ENCODE measurements at places on chromosomes 11 and 22.
A peak's percentile ranks its signal among the peaks of the same experiment; 100 is the strongest.

- DNase-seq: peak; percentile 3
These were observed 37.0 kb upstream of the FTH1 start for GRCh38 chr11:62004473-62004872.

GRCh38 chr11:68266121-68266891 is 5.5 kb downstream of the C11orf24 start:
- DNase-seq: no peak

DNA sequence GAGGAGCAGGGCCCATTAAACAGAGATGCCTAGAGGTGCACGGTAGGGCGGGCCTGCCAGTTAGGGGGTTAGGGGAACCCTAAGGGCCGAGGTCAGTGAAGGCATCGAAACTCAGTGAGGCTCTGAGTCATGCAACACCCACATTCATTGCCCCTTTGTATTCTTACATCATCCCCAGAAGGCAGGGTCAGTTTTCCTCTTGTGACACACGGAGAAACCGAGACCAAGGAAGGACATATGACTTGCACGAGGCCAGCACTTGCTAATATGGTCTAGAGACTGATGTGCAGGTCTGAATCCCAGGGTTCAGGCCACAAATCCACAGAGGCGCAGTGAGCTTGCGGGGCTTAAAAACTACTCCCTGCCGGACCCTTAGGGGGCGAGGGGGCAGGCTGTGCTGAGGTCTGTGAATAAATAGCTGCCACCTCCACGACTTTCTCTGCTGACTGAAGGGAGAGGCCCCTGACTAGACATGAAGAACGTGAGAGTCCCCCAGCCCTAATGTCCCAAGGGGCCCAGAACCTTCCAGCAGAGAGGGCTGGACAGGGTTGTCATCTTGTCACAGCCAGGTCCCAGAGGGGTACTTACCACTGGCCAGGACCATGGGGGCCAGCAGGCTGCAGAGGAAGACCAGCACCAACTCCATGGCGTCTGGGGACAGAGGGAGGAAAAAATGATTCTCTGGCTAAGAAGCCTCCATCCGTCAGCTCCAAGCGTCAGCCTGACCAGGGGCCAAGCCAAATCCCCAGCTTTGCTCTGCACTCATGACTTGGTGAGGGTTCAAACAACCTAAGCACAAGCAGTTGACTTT is 17.8 kb upstream of the FXYD2 start:
- DNase-seq: no peak

DNA sequence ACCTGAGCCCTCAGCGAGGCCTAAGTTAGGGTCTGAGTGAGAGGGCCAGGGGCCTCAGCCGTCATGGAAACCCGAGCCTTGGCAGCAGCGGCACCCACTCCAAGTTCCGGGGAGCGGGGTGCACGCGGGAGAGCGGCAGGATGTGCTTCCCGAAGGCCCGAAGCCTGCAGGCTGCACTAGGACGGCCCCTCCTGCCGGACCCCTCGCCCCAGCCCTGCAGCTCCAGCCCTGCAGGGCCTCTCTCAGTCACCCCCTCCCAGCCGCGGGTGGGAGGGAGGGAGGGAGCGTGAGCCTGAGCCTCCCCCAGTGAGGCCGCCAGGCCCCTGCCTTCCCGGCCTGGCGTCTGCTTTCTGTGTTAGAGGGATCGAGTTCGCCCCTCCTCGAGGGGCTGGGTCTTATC is 22.6 kb downstream of the MRPL23 start:
- DNase-seq: no peak

DNA sequence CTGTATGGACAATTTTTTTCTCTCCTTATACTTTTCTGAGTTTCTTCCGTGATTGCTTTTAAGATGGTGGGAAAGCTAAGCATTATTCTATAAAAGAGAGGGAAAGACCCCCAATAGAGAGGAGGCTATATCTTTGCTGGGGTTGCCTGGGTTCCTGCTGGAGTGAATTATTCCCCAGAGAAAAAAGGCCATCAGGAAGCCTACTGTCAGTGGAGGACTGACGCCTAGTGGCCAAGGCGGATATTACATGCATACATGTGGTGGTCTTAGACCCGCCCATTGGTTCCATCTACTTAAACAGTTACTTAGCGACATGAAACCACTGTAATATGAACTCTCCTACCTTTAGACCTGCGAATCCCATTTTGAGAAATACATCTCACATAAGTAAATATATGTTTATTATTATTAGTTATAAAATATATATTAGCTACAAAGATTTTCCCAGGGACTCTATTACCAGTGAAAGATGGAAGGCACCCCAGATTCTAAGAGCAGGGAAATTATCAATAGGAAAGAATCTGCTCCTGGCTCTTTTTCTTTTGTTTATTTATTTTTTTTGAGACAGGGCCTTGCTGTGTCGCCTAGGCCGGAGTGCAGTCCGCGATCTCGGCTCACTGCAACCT is 15.7 kb upstream of the PGA3 start:
- DNase-seq: peak; percentile 61

DNA sequence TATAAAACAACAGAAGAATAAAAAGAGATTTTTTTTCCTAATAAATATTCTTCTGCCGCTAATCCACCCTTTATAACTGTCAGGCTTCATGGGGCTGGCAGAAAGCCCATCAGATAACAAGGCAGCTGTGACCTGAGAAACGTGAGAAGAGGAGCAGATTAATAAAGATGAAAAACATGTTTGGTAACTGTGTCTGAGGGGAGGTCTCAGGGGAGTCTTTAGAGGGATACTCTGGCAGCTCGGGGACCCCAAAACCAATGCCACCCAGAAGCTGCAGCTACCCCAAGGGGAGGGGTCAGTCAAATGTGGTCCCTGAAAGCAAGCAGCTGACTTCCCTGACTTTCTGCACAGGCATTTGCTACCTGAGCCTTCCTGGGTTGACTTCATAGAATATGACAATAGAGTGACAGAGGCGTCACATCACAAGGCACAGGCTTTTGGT is 48.4 kb upstream of the POU2AF1 start:
- DNase-seq: no peak

DNA sequence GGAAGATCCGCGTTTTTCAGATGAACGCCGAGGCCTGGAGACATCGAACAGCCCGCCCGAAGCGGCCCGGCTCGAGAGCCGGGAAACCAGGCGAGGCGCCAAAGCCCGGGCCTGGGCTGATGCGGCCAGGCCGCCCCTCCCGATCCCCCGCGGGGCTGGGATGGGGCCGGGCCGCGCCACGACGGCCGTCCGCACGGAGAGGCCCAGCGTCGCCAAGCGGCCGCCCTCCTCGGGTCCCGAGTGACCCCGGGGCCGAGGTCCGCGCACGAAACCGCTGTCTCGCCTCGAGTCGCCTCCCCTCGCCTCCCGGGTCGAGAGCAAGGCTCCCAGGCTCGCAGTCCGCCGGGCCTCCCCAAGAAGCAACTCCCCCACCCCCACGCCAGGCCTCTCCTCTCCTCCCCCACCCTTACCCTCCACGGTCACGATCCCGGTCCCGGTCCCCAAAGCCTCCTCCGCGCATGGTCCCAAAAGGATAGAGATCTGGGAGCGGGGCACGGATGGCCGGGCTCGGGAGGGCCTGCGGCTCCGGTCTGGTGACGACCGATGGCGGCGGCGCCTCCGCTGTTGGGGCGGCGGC is 482 bp downstream of the DDX17 start:
- DNase-seq: peak; percentile 56

DNA sequence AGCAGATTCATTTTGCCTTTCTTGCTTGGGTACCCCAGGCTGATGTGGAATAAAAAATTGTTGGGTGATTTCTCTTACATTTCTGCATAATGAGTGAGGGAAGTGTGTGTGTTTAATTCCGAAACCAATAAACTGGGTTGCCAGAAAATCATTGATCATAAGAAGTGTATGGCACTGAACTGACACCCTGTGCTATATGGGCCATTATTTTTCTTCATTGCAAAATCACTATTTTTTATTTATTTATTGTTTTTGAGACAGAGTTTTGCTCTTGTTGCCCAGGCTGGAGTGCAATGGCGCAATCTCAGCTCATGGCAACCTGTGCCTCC is 14.6 kb upstream of the HIKESHI start:
- no peak for DNase-seq

GRCh38 chr11:34359548-34359891 is 1.7 kb upstream of the ABTB2 start:
- no peak for DNase-seq

DNA sequence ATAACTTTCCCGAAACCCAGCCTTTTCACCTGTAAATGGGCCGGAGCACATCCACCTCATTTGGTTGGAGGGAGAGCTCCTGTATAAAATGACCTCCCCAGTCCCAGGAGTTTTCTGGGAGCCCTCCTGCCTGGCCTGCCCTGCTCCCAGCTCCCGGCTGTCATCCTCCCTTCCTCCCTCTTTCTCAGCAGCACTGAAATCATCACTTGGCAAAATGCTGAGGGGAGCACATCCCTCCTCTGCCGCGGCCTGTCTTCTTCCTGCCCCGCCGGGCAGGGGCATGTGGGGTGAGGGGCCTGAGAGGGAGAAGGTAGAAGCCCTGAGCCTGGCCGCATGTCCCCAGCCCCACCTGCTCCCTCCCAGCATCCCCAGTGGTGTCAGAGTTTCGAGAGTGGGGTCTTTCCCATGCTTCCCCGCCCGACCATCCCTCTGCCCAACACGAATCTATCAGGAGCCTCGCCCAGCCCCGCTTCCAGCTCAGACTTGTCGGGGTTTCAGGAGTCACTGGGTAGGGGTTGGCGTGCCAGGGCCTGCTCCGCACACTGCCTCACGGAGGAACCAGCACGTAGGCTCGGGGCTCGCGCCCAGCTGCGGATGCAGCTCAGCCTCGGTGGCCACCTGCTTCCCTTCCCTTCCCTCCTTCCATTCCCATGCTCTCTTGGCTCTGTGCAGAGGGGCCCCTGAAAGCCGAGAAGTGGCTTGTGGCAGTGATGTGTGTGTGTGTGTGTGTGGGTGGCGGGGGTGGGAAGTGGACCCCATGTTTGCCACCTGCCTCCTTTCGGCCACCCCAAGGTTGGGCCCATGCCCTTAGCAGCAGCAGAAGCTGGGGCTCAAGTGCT is 37.1 kb downstream of the NECTIN1 start:
- no peak for DNase-seq

DNA sequence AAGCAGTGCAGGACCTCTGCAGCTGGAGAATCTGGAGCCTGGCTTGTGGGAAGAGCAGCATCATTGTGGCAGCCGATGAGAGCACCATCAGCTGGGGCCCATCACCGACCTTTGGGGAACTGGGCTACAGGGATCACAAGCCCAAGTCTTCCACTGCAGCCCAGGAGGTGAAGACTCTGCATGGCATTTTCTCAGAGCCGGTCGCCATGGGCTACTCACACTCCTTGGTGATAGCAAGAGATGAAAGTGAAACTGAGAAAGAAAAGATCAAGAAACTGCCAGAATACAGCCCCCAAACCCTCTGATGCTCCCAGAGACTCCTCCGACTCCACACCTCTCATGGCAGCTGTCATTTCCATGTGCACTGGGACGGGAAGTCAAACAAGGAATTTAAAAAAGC is 35.6 kb downstream of the ASRGL1 start:
- DNase-seq: no peak

DNA sequence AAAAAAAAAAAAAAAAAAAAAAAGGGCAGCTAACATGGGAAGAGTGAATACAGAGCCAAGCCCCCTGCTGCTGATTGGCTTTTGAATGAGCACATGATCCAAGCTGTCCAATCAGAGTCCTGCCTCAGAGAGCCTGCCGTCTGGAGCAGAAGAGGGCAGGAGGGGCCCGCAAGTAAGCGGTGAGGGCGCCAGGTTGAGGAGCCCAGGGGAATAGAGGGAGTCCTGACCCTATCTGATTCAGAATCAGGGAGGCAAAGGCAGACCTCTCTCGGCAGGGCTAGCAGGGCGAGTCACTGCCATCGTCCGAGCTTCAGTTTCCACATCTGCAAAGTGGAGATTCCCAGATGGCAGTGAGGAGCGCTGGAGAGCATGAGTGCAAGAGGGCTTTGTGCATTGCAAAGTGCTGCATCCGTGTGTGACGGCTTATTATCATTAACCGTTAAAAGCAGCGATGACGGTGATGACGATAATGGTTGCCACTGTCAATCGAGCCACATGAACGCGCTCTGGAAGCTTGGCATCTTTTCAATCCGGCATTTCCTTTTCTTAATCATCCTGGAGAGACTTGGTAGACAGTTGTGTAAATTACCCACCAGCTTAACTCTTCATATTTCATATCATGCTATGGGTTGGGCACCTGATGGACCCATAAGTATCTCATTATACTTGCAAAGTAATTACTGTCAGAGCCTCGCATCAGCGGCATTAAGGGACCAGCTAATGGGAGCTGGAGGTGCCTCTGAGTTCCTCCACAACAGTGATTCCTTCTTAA is 68.6 kb upstream of the ATXN10 start:
- no peak for DNase-seq

DNA sequence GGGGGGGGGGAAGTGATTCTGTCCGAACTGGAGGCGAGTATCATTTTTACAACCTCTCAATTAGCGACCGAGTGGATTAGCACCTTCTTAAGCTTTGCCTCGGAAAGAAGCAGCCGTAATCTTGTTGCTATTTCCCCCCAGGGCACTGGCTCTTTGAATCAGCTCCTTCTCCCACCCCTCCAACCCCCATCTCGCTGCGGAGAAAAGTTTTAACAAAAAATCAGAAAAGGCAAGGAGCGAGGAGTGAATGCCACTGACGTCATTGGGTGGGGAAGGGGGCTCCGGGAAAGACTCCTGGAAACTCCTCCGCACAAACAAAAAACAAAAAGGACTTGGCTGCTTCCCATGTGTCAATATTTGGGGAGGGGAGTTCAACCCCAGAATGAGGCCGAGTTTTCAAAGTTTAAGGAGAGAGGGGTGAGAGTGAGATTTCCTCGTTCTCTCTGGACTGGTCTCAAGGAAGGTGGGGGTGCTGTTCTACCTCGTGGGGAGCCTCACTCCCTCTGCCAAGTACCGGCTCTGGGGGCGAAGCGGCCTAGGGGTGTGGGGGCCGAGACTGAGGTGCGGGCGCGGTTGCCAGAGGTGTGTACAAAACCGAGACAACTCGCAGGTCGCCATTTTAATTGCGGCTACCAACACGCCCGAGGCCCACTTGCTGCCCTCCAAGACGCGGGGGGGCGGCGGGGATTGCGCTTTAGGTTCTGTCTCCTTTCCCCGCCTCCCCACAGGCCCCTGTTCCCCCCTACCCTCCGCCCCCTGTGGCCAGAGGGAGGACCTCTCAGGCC is 2.5 kb upstream of the PAX6 start:
- no peak for DNase-seq

DNA sequence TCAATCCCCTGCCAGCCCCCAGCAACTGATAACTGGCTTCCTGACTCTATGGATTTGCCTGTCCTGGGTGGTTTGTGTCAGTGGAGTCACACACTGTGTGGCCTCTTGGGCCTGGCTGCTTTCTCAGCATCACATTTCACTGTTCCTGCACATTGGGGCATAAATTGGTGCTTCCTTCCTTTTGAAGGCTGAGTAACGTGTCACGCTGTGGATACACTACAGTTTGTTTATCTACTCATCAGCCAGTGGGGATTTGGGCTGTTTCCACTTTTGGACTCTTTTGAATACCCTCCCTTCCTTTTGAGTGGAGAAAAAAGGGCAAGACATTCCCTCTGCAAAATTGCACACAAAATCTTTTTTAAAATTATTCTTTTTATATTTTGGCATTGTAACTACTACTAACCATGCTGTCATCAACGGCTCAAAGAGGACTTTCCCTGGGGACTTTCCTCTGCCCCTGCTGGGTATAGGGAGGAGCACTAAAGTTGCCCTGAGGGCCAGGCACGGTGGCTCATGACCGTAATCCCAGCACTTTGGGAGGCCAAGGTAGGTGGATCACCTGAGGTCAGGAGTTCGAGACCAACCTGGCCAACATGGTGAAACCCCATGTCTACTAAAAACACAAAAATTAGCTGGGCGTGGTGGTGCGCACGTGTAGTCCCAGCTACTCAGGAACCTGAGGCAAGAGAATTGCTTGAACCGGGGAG is 7.8 kb upstream of the CELSR1 start:
- DNase-seq: peak; percentile 1

Measured in HCEC 1CT (cell line).